ENCODE measurements at places on chromosomes 11 and 22.

- no peak for DNase-seq
These were observed 90.7 kb downstream of the MPPED2 start for GRCh38 chr11:30495437-30495836.

DNA sequence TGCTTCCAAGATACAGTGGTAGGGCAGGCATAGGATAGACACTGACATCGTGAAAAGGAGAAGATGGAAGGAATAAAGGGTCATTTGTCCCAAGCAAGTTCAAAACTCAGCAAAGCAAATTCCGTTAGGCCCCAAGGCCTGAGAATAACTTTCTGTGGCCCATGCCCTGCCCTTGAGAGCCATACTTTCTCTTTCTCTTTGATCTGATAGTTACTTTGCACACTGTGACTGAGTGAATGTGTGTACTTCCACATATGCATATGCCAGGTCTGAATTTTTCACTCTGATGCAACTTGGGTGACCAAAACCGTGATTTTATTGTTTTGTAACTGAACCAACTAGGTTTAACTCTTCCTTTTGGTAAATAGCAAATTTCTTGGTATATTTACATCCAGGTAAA lies 371.5 kb downstream of the RAB38 start:
- DNase-seq = no peak

GRCh38 chr11:83583757-83584366 lies 297.7 kb upstream of the CCDC90B start:
- peak; percentile 51 for DNase-seq

- DNase-seq = no peak
These were observed 8.2 kb downstream of the PDGFB start for GRCh38 chr22:39236321-39237317.

Data from amniotic stem cell (primary cell).